ENCODE measurements at places on chromosomes 3 and 15.
A peak's percentile ranks its signal among the peaks of the same experiment; 100 is the strongest.

GRCh38 chr3:16884084-16884747 is 539 bp upstream of the PLCL2 start:
- peak; percentile 79 for DNase-seq

GRCh38 chr3:98796334-98796733 is 33.2 kb downstream of the ST3GAL6 start:
- DNase-seq, result no peak

- DNase-seq, result no peak
These were observed 173.1 kb downstream of the TBC1D2B start for GRCh38 chr15:77904436-77904821.

GRCh38 chr3:53162672-53163443 is 1.8 kb downstream of the PRKCD start:
- peak; percentile 44 for DNase-seq

GRCh38 chr3:39260957-39261356 is 18.9 kb downstream of the CX3CR1 start:
- peak; percentile 72 for DNase-seq

DNA sequence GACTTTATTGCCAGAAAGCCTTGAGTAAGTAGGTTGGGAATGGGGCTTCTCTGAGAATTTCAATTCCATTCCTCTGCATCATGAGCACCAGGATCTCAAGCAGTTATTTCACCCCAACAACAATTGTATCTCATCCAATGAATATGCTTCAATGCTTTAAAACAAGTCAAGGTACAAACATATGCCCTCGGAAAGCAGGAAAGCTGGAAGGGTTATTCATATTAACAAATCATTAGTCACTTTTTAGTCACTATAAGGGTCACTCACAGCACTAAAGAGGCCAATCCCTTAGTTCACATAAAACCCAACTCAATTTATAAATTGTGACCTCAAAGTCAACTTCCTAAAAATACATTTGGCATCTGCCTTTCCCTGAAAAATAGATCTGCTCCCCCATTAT is 16.2 kb downstream of the MB21D2 start:
- no peak for DNase-seq

GRCh38 chr3:99939876-99940275 is 122.2 kb downstream of the CMSS1 start:
- no peak for DNase-seq

GRCh38 chr3:26622621-26623418 is at the start of gene LRRC3B:
TSS of gene LRRC3B (plus strand) at chr3:26622772. CDS start at chr3:26709673, 86,901 bp downstream.
- no peak for DNase-seq

DNA sequence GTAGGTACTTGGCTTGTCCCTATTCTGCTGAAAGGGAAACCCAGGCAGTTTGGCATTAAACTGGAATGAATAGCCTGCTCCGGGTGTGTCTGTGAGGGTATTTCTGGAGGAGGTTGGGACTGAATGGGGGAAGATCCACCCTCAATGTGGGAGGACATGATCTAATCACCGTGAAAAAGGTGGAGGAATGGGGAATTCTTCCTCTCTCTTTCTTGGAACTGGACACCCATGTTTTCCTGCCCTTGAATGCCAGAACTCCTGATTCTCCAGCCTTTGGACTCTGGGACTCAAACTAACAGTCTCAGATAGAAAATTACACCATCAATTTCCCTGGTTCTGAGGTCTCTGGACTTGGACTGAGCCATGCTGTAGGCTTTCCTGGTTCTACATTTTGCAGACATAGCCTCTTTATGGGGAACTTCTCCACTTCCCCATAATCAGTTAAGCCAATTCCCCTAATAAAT is 391.7 kb downstream of the EDEM1 start:
- no peak for DNase-seq

DNA sequence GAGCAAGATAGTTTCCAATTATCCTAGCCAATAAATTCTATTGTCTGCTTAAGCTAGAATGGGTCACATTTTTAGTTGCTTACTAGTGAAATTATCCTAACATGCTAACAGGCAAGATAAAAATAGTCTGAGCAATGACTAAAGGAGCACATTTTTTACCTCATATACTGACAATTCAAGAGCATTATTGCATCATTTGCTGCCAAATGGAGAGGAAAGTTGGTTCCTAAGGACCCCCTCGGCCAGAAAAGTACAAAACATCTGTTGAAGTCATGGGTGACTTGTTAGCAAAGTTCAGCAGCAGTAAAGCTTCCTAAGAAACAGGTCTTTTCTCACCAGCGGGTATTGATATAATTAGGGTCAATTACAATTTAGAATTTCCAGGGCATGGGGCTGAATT is 1001.0 kb downstream of the FHIT start:
- no peak for DNase-seq

DNA sequence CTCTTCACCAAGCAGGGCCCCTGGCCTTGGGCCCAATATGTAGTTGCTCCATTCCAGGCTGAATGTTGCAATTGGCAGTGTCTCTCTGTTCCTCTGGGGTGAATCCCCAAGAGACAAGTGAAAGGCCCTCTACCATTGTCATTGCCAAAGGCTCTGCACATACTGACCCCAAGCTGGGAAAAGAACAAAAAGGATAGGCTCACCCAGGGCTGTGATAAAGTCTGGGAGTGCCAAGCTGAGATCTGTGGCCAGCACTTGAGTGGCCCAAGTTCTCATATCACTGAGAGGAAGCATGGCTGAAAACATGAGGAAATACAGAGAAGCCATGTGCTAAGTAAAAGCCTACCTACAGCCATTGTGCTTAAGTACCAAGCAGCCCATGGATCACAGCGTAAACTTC is 612.2 kb upstream of the EPHA6 start:
- DNase-seq, result no peak

- no peak for DNase-seq
These were observed 837 bp downstream of the GRK7 start for GRCh38 chr3:141764045-141764444.

DNA sequence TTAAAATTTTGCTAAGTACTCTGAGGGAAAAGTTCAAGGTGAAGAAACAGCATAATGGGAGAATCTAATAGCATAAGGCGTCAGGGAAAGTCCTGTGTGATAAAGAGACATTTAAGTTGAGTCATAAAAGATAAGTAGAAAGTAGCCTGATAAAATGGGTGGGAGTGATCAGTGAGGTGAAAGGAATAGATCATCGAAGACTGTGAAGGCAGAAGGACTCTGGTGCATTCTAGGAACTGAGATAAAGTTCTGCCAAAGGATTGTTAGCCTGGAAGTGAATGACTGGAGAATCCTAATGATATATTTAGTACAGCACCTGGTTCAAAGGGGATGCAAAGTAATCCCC is 149.9 kb downstream of the CFAP20DC start:
- DNase-seq, result no peak

DNA sequence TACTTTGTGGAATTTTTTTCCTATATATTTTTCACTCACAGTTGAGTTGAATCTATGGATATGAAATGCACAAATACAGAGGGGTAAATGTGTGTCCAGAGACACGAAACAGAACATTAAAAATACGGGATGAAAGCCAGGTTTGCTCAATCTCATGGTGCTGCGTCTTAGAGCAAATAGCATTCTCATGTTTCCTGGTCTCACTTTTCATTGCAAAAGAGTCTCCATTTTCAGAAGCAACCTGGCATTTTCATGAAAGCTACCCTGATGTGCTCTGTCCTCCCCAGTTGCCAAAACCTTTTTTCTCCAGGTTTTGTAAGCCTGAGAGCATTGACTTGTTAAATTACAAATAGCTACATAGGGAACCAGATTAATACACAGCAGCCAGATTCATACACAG is 49.5 kb upstream of the MBNL1 start:
- DNase-seq, result no peak

- no peak for DNase-seq
These were observed 23.4 kb downstream of the FNDC3B start for GRCh38 chr3:172062761-172063160.

GRCh38 chr3:195036574-195036973 is 234.4 kb downstream of the XXYLT1 start:
- DNase-seq, result no peak

Data from activated CD4-positive, alpha-beta T cell treated with anti-CD3 and anti-CD28 coated beads, Interleukin-2, Interleukin-6, amounts not matched to agents 100 ng/mL and 50 ng/mL, durations not matched to agents 16 hours and 8 hours (primary cell).